ENCODE measurements at places on chromosomes 6 and 20. TPM values are rescaled to one million over a fixed set of nuclear protein-coding genes. Genes with fewer than 3 reads are reported as not detected.

POM121L2 gene
- not detected for total RNA-seq

SLC22A16 gene
- not detected for total RNA-seq

SPATA25 gene
- total RNA-seq, result 1.8 TPM

XPO5 gene
- 86.4 TPM for total RNA-seq

TCP11 gene
- not detected for total RNA-seq

HTR1B gene
- total RNA-seq, result 14.0 TPM

NKX2-2 gene
- total RNA-seq, result not detected

LST1 gene
- total RNA-seq, result not detected

MAS1 gene
- total RNA-seq, result not detected

SLC18B1 gene
- 0.67 TPM for total RNA-seq
